Effector memory CD4-positive, alpha-beta T cell (primary cell): ENCODE measurements at places on chromosomes 5 and 9.

DNA sequence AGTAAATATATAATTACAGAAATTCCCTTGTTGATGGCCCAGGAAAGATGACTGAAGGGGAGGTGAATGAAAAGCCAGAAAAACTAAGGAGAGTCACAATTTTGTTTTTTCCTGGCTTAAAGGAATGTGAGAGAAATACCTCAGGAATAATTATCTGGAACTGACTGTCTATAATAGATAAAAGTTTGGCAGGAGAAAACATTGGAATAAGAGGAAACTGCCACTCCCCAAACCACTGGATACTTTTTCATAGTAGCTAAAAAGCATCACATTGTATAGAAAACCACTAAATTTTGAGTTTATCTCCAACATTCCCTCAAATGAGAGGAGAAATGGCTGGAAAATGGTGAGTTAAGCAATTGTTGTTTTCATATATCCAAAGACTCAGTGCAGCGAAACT is 326.0 kb downstream of the NPR3 start:
- no peak for DNase-seq

DNA sequence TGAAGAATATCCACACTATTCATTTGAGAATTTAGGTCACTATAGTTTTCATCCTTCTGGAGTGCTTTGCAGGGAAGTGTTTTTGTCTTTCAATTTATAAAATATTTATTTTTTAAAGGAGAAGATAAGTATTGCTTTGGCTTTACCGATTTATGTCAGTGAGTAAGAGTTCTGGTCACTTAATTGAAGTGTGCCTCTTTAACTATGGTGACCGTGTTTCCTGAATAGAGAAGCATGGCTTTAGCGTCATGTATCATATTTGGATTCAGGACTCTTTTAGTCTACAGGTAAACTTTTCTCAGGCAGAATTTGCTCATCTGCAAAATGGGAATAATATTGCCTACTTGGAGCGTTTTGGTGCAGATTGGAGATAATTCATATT is 902 bp downstream of the BDP1 start:
- no peak for DNase-seq

GRCh38 chr9:68507130-68507805 is 33.4 kb downstream of the TMEM252 start:
- DNase-seq: no peak

GRCh38 chr9:136554870-136555269 is 9.0 kb upstream of the NOTCH1 start:
- DNase-seq: no peak

GRCh38 chr9:125564631-125565030 is 142.4 kb downstream of the MAPKAP1 start:
- no peak for DNase-seq

DNA sequence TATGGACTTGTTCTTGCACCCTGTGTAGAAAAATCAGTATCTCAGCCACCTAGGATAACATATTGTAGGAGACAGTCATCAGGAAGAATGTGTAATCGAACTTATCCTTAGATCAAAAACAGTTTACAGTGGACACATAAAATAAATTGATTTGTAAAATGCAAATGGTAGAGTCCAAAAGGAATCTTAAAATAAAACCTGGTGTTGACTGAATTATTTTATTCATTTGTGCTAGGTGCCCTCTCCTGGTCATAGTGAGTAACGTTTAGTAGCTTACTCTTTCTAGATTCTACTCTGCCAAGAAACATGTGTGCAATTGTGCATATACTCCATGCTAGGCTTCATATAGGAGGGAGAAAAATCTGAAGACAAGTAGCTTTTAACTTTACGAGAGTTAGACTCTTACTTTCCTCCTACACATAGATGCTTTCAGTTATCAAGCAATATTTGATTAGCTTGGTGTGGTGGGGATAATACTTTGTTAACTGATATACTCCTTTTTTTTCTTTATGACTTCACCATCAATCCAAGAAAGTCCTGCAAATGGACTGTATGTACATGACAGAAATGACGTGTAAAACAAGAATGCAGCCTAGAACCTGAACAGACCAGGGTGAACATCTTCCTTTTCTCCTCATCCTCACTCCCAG is 23.7 kb upstream of the LOX start:
- DNase-seq: no peak

- no peak for DNase-seq
These were observed 24.6 kb upstream of the APBA1 start for GRCh38 chr9:69696802-69697201.

GRCh38 chr9:76567086-76567485 is 108.1 kb downstream of the GCNT1 start:
- no peak for DNase-seq

- no peak for DNase-seq
These were observed 1.5 kb downstream of the UAP1L1 start for GRCh38 chr9:137078701-137079400.

DNA sequence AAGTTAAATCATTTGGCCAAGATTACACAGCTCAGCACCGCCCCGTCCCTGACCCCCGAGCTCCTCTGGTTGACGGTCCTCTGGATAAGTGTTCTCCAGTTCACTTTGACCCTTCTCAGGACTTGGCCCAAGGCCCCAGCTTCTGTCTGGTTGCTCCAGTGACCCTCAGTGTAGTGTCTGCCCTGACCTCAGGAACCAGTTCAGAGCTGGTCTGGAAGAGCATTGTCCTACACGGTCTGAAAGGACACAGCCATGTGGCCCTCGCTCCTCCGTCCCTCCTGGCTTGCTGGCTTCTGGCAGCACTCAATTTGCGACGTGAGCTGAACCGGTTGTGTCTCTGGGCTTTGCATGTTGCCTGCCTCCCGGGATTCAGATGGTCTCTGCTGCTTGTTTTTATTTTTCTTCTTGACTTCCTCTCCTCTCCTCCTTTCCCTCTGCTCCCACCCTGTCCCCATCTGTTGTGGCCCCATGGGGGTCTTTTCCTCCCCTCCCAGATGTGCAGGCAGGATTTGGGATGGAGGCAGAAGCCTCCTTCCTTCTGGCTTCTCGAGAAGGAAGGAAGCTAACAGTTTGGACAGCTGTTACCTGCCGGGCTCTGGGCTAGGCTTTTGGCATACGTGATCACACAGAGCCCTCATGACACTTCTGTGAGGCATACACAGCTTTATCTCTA is 72.0 kb downstream of the PPARGC1B start:
- DNase-seq: no peak

- no peak for DNase-seq
These were observed 10.3 kb downstream of the WHRN start for GRCh38 chr9:114494776-114495569.
